ENCODE measurements at places on chromosomes 13 and 19. TPM values are rescaled to one million over a fixed set of nuclear protein-coding genes. Genes with fewer than 3 reads are reported as not detected.
A peak's percentile ranks its signal among the peaks of the same experiment; 100 is the strongest.

DNA sequence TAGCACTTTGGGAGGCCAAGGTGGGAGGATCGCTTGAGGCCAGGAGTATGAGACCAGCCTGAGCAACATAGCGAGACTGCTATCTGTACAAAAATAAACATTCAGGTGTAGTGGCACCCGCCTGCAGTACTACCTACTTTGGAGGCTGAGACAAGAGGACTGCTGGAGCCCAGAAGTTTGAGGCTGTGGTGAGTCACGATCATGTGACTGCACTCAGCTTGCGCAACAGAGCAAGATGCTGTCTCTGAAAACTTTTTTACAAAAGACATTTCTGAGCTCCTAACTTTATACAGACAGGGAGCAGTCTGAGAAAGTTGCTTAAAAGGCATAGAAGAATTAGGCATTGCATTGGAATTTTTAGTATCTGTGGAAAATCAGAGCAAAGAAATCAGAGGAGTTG lies 10.4 kb upstream of the TBC1D4 start:
- no peaks in the 10 kb centered on the region for H3K27me3 ChIP-seq
- DNase-seq, result no peak

GRCh38 chr19:54790711-54791110 lies 12.7 kb upstream of the KIR2DL4 start:
- no peaks in the 10 kb centered on the region for H3K4me1 ChIP-seq
- no peaks in the 10 kb centered on the region for H3K36me3 ChIP-seq
- H3K27me3 ChIP-seq, result peaks cover 27% of the 10 kb centered on the region
- H3K4me3 ChIP-seq, result no peak overlapping the region

DNA sequence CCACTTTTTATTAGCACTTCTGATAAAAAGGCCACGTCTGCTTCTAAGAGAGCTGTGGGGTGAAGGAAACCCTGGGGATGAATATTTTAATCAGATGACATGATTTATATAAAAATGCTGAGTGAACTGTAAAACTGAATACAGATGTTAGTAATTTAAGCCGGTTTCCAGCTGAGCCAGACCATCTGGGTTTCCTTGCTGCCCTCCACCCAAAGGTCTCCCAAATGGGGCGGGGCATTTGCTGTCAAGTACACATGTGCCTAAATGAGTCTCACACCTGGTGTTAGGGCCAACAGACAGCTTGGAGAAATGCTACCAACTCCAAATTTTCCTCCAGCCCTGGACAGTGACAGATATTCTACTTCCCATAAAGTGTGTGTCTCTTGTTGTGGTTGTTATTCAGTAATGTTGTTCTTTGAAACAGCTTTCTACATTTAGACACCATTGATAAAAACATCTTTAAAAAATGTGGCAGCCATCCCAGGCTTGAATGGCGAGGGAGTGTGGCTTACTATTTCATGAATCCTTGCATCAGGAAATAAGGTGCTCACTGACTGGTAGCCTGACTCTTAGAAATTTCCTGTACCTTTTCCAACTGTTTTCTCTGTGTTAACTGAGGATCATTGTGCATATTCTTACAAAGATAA lies 350.4 kb downstream of the MTUS2 start:
- H3K27ac ChIP-seq, result no peak overlapping the region
- no peaks in the 10 kb centered on the region for H3K4me1 ChIP-seq
- DNase-seq, result no peak
- peaks cover 15% of the 10 kb centered on the region for H3K27me3 ChIP-seq
- no peak overlapping the region for H3K4me3 ChIP-seq

DNA sequence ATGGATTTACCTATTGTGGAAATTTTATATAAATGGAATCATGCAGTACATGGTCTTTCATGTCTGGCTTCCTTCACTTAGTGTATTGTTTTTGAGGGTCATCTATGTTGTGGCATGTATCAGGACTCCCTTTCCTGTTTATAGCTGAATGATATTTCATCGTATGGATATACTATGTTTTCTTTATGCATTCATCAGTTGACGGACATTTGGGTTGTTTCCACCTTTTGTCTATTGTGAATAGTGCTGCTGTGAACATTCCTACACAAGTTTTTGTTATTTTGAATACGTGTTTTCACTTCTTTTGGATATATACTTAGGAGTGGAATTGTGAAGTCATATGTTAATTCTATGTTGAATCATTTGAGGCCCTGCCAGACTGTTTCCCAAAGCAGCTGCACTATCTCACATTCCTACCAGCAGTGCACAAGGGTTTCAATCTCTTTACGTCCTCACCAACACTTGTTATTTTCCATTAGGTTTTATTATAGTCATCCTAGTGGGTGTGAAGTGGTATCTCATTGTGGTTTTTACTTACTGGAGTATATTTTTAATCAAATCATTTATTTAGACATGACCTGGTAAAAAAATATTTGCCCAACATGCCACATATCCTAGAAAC lies 262.7 kb downstream of the DLEU7 start:
- no peak overlapping the region for H3K27ac ChIP-seq
- no peaks in the 10 kb centered on the region for H3K27me3 ChIP-seq
- H3K4me3 ChIP-seq, result no peak overlapping the region
- no peak for DNase-seq
- no peaks in the 10 kb centered on the region for H3K36me3 ChIP-seq

- no peak overlapping the region for H3K4me3 ChIP-seq
- H3K27ac ChIP-seq, result no peak overlapping the region
- no peaks in the 10 kb centered on the region for H3K36me3 ChIP-seq
- no peak for DNase-seq
- H3K4me1 ChIP-seq, result no peaks in the 10 kb centered on the region
Measured at GRCh38 chr13:24716446-24716845, 36.2 kb downstream of the ATP12A start.

- peak overlapping the region; percentile 89 for H3K27ac ChIP-seq
- H3K36me3 ChIP-seq, result peaks cover 10% of the 10 kb centered on the region
- no peaks in the 10 kb centered on the region for H3K27me3 ChIP-seq
- H3K4me1 ChIP-seq, result peaks cover 11% of the 10 kb centered on the region
- DNase-seq, result no peak
- H3K4me3 ChIP-seq, result peak overlapping the region; percentile 87
Measured at GRCh38 chr19:41350735-41351338, 2.9 kb downstream of the TGFB1 start.

DNA sequence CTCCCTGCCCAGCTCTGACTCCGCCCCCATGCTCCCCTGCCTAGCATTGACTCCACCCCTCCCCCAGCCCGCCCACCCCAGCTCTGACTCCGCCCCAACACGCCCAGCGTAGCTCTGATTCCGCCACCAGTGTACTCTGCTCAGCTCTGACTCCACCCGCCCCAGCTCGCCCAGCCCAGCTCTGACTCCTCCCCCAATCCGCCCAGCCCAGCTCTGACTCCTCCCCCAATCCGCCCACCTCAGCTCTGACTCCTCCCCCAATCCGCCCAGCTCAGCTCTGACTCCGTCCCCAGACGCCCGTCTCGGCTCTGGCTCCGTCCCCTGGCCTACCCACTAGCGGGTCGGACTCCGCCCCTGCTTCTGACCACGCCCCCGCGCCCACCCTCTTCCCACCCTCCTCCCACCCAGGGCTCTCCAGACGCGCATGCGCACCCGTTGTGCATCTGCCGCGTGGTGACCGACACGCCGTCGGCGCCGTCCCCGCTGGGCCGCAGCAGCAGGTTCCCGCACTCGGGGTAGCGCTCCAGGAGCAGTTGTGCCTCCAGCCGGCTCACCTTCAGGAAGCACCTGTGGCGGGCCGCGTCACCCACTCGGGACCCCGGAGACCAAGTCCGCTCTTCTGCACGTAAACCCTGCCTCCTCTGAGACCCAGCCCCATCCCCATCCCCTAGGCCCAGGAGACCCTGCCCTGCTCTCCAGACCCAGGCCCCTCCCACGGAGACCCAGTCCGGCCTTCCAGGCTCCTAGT lies 10.2 kb downstream of the STAP2 start:
- peak overlapping the region; percentile 63 for H3K4me3 ChIP-seq
- peaks cover 20% of the 10 kb centered on the region for H3K4me1 ChIP-seq
- no peaks in the 10 kb centered on the region for H3K36me3 ChIP-seq
- peak overlapping the region; percentile 69 for H3K27ac ChIP-seq
- peak; percentile 87 for DNase-seq

DNA sequence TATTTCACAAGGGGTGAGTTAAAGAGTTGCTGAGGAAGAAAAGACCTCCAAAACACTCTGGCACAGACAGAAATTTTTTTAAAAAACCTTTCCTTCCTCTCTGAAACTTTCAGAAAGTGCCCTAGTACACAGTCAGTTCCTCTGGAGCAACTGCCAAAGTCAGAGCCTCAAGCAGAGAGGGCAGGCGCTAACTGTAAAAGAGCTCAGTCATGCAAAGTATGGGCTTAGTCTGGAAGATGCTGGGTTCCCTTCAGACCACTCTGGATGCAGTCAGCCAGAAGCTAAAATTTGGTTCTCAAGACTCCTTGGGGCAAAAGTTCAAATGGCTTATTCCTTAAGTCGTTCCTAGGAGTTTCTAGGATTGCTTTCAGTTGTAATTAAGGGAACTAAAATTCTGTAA lies 671.6 kb downstream of the PCDH9 start:
- no peaks in the 10 kb centered on the region for H3K4me1 ChIP-seq
- H3K27me3 ChIP-seq, result no peaks in the 10 kb centered on the region
- no peak overlapping the region for H3K4me3 ChIP-seq
- H3K27ac ChIP-seq, result no peak overlapping the region
- no peaks in the 10 kb centered on the region for H3K36me3 ChIP-seq
- DNase-seq, result no peak

- DNase-seq, result no peak
- no peak overlapping the region for H3K27ac ChIP-seq
- no peaks in the 10 kb centered on the region for H3K36me3 ChIP-seq
- no peak overlapping the region for H3K4me3 ChIP-seq
- no peaks in the 10 kb centered on the region for H3K27me3 ChIP-seq
Measured at GRCh38 chr13:49454388-49455006, 10.4 kb downstream of the SETDB2 start.

ZNF208 gene
- not detected for total RNA-seq

LILRB4 gene
- total RNA-seq, result not detected

CD70 gene
- total RNA-seq, result 2.1 TPM
